Fibroblast of upper back skin (primary cell): ENCODE measurements at places on chromosomes 12 and 14.

DNA sequence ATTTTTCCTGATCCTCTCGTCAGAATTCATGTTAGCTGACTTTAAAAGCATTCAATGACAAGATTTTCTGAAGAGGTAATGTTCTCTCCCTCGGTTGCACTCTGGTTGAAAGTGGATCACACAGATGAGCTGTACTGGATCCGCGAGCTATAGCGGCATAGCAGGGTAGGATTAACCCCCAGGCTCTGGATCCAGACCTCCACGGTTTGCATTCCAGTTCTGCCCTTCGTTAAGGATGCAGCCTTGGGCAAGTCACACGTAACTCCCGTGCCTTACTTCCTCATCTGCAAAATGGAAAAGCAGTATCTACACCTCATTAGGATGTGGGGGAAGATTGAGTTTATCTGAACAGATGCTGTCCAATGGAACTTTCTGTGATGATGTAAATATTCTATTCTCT lies 13.8 kb downstream of the CCDC92 start:
- DNase-seq: no peak

- DNase-seq: peak; percentile 2
Observed at GRCh38 chr14:69877492-69877891, 1.7 kb upstream of the SMOC1 start.

DNA sequence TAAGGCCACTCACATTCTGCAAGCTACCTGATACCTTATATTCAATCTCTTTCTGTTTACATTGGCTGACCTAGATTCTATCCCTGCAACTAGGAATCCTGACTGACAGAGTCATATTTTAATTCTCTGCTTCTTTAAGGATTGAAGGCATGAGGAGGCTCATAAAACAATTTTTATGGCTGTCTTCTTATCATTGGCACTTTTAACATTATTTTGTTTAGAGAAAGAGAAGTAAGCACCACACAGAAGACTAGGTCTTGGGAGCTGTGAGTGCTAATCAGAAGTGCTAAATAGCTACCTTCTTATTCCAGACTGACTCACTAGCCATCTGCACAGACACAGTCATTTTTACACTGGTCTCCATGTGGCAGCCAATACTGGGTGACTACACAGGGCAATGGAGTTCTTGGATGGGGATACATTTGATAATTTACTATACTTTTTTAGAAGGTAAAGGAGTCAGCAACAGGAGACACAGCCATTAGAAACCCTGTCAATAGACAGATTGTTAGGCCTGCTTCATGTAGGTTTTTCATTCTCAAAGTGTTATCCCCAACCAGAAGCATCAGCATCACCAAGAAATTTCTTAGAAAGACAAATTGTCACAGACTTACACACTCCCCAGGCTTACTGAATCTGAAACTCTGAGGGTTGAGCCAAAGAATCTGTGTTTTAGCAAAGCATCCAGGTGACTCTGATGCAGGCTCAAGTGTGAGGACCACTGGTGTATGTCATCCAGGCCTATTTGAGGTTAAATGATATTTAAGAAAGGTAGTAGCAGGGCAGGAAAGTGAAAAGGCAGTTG lies 214.1 kb downstream of the DUSP6 start:
- DNase-seq: peak; percentile 21

DNA sequence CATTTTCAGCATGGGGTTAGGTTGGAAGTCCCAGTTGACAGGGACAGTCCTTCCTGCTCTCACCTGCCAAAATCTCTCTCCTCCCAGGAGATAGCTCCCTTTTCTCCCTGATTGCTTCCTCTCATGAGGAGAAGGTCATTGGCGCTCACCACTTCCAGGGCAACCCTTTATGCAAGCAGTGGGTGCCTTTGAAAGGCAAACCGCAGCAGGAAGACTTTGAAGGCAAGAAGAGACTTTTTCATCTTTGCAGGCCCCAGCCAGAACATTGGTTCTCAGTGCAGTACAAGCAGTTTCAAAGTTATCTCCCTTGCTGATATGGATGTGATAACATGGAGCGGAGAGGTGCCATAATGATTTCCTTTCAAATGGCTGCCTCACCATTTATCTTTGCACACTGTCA lies 483.0 kb downstream of the DIO2 start:
- DNase-seq: no peak

DNA sequence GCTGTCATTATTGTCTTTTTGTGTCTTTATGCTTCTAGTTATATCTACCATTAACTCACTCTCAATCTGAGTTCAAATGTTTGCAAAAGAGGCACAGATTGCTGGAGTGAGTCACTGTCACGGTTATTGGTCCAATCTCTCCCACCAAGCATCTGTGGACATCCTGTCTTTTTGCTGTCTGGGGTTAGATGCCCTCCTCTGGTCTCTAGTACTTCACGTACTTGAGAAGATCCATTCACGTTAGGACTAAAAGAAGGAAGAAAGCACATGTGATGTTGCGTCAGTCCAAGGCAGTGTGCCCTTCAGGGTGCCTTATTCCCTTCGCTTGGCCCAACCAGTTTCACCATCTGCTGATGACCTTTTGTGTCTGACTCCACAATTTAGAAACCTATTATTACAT lies 72.3 kb upstream of the STXBP6 start:
- DNase-seq: no peak

- DNase-seq: no peak
Observed at GRCh38 chr12:46367351-46368029, 5.1 kb downstream of the SLC38A2 start.

GRCh38 chr12:80567401-80567800 lies 123.4 kb downstream of the PTPRQ start:
- no peak for DNase-seq
